ENCODE measurements at places on chromosomes 1 and 21.

- DNase-seq = no peak
Observed at GRCh38 chr1:34755961-34756360, 1.1 kb downstream of the GJB5 start.

DNA sequence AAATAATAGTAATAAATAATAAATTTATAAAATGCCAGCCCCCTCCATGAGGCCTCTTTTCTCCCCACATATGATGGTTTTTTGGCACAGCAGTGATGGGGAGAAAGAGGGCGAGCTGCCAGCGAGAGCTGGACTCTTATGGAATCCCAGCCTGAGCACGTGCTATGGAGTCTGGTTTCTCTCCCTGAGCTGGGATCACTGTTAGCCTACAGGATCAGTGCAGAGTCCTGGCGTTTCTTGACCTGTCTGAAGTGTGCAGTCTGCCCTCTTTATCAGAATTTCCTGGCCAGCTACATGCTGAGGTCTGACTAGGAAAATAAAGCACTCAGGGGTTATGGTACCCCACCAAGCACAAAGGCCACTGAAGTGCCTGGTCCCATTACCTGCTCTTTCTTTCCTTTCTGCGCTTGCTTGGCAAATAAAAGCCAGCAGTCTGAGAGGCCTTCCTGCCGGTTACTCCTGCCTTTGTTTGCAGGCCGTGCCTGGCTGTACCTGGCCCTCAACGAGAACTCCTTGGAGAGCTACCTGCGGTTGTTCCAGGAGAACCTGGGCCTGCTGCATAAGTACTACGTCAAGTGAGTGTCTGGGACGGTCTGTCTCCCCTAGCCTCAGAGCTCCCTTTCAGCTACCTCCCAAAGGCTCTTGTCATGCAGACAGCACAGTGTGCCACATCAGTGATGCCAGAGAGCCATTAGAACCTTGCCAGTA lies 18.5 kb upstream of the SLC25A34 start:
- DNase-seq = no peak

GRCh38 chr1:208187499-208188041 lies 56.6 kb downstream of the PLXNA2 start:
- no peak for DNase-seq

GRCh38 chr1:232998138-232998537 lies 47.7 kb downstream of the NTPCR start:
- no peak for DNase-seq

GRCh38 chr1:227907439-227908015 lies 40.2 kb downstream of the WNT9A start:
- DNase-seq = no peak

- no peak for DNase-seq
Observed at GRCh38 chr1:14781811-14782210, 183.3 kb downstream of the KAZN start.

GRCh38 chr1:36306210-36306901 lies at the start of gene SH3D21:
SH3D21 (plus strand) TSS chr1:36306368; CDS start chr1:36306421, 53 bp downstream.
- DNase-seq = peak; percentile 62

- DNase-seq = peak; percentile 50
Observed at GRCh38 chr1:156838972-156839371, 19.9 kb downstream of the INSRR start.

DNA sequence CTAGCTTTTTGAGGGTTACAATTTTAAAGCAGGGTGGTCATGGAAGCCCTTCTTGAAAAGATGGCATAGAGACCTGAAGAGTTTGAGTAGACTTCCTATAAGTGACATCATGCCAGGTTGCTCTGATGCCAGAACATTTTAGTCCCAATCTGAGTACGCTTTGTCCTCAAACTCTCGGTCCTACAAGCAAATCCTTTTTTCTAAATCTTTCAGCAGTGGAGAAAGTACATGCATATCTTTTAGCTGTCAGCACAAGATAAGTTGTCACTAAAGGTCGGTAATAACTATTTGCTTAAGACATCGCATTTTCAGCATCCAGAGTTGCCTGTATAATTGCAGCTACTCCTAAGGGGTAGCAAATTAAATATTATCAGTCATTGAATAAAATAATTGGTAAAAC lies 140.4 kb downstream of the ATP6V1G3 start:
- no peak for DNase-seq

GRCh38 chr1:186574926-186575325 lies 105.3 kb downstream of the PTGS2 start:
- DNase-seq = no peak

- DNase-seq = no peak
Observed at GRCh38 chr1:57831624-57832023, 407.8 kb upstream of the DAB1 start.

DNA sequence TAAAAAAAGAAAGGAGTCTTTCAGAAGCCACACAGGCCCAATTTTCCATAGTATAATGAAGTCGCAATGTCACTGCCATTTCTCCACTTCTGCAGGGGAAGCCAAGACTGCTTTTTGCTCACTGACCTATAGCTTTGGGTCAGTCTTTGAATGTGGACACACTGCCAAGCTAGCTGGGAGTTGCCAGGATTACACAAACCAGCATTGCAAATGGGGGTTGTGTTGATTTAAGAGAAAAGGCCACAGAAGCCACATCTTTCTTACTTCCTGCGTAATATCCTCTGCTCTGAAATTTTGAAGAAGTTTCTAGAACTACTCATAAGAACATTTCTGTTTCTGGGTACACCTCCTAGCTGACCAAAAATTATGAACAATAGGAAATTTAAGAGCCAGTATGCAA lies 45.8 kb upstream of the SAMSN1 start:
- DNase-seq = peak; percentile 4

- no peak for DNase-seq
Observed at GRCh38 chr1:23426828-23427227, 2.3 kb upstream of the TCEA3 start.

DNA sequence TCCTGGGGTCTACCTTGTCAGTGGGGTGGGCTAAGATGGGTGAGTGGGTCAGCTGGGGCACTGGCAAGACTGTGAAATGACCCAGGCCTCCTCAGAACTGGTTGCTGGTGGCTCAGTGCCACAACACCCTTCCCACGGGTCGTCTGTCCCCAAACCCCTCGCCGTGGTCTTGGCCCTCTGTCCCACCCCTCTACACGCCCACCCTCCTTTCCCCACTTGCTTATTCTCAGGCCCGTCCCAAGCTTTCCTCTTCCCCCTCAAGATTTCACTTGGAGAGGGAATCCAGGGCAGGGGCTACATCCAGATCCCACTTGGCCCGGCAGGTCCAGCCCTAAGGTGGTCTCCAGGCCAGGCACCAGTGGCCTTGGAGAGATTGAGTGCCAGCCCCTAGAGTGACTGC lies 16.7 kb downstream of the CSF1 start:
- no peak for DNase-seq

DNA sequence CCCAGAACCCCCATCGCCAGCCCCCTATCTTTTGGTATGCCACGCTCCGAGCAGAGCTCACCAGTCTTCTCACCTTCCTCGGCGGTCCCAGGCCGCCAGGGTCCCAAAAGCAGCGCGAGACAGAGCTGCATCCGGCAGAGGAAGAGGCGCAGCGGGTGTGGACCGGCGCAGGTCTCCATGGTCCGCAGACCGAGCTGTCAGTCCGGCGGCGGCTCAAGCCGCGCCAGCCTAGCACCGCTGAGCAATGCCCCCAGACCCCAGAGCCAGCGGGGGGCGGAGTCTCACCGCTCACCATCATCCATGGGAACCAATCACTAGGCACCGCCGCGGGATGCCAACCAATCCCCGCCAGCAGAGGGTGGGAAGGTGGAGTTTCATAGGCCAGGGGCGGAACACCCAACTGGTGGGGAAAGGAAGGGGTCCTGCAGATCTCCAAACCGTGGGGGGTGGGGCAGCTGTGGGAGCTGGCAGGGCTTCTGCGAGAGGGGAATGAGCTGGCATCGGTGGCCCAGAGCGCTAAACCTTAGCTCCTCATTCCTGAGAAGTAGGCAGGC lies at the start of gene EPHA10:
Gene EPHA10, minus strand, starts transcription at position 233 of the 554 bp plus-strand sequence. Its CDS starts 54 bp downstream, at position 179.
- no peak for DNase-seq

DNA sequence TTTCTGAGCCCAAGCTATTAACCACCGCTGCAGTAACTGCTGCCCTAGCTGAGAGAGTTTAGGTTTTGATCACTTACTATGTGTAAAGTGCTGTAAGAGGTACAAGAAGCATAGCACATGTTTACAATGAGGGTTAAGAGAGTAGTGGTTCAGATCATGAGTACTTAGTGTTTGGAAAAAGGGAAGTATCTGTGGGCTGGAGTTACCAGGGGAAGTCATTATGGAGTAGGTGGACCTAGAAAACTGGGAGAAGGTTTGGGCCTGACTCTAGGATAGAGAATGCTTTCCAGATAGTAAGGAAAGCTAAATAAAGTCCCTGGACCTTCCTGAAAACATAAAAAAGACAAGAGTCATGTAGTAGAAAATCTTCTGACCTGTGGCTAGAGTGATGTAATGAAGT lies 149.6 kb upstream of the PLXNA2 start:
- DNase-seq = no peak

- no peak for DNase-seq
Observed at GRCh38 chr1:4601941-4602340, 52.5 kb upstream of the AJAP1 start.

GRCh38 chr1:217983051-217983375 lies 302.1 kb upstream of the RRP15 start:
- no peak for DNase-seq

DNA sequence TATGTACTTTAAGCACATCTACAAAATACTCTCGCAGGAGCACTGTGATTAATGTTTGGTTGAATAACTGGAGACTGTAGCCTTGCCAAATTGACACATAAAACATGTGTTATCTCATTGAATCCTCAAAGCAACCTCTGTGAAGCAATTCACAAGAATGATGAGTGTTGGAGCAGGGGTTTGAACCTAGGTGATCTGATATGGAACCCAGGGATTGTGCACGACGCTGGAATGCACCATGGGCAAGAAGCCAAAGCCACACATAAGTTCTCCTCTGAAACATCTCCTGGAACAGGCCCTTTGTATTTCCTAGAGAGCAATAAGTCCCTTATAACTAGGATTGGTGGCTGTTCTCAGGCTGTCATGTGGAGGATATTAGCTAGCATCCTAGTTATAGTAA lies 124.6 kb upstream of the IVNS1ABP start:
- DNase-seq = no peak

DNA sequence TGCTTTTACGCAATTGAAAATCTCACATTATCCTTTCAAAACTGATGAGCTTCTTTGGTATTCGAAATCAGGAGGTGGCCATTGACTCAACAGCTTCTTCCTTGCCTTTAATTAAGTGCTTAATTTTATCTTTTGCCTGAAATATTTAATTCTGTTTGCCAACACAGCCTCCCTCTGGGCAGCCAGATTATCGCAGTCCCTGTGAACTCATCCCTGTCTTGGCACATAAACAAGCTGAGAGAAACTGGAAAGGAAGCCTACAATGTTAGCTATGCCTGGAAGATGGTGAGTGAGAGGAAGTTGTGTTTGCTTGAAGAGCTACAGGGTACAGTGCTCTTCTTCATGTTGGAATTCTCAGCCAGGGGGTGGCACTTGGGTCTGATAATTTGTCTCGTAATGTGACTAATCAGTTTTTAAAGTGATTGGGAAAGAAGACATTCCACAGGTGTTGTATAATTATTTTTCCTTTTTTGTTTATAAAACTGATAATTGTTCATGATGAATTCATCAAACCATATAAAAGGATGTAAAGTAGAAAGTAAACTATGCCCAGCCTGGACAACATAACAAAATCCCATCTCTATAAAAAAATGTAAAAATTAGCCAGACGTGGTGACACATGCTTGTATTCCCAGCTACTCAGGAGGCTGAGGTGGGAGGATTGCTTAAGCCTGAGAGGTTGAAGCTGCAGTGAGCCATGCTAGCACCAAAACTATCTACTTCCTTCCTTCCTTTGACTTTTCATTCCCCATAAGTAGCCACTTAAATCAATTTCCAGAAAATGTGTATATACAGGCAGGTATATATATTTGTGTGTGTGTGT lies 90.1 kb upstream of the RAVER2 start:
- peak; percentile 2 for DNase-seq

DNA sequence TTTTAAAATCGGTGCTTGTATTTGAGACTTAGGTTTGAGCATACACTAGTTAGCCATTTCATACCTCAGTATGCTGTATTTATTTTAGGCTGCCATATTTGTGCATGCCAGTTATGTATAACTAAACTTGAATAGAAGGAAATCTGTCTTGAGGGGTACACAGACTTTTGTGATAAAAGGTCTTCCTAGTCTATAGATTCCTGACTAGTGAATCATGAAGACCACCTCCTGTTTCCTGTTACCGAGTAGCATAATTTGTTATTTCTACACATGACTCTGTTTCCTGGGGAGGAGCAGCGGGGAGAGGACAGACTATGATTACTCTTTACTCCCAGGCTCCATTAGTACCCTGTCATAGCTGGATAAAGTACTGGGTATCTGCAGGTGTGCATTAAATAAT lies 316.8 kb upstream of the SNX7 start:
- no peak for DNase-seq

- DNase-seq = no peak
Observed at GRCh38 chr1:64834734-64835133, 89.9 kb downstream of the RAVER2 start.

GRCh38 chr21:29873908-29874307 lies 65.9 kb downstream of the GRIK1 start:
- DNase-seq = no peak

DNA sequence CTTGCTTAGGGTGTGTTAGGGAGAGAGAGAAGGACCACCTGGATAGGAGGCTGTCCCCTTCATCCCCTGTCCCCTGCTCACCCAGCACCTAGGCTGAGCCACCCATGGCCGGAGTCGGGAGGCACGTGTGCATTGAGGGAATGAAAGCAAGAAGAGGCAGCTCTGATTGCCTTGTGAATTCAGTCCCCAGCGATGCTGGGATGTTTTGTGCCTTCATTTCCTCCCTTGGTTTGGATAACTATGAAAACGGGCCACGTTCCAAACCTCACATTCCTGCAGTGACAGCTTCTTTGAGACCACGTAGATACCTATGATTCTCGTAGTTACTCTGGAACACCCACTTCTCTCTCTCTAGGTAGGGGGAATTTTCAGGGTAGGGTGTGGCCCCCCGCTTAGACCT lies 67.1 kb downstream of the MAN1C1 start:
- DNase-seq = no peak

- no peak for DNase-seq
Observed at GRCh38 chr1:200029822-200030152, 2.3 kb downstream of the NR5A2 start.

DNA sequence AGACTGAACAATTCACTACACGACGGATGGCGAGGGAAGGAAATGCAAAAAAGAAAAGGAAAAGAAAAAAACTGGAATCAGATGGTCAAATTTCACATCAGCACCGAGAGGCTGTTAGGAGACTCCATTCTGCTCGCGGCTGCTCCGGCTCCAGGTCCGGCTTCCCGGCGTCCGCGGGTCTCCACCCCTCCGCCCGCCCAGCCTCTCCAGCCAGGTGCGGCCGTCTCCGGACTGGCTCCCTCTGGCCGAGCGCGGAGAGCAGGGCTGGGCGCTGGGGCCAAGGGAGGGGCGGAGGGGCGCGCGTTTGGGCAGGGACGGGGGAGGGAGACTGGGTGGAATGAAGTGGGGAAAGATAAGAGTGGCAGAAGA lies 332 bp downstream of the KCNJ6 start:
- DNase-seq = no peak

- no peak for DNase-seq
Observed at GRCh38 chr1:13781907-13782633, 82.1 kb downstream of the PRDM2 start.

All from CD4-positive, alpha-beta T cell treated with Interleukin-6 for 4 hours (primary cell).